COLO829 (cell line): ENCODE measurements at places on chromosomes 3 and 15.
A peak's percentile ranks its signal among the peaks of the same experiment; 100 is the strongest.

- DNase-seq = no peak
These were observed 23.9 kb upstream of the OR5H6 start for GRCh38 chr3:98240131-98240530.

DNA sequence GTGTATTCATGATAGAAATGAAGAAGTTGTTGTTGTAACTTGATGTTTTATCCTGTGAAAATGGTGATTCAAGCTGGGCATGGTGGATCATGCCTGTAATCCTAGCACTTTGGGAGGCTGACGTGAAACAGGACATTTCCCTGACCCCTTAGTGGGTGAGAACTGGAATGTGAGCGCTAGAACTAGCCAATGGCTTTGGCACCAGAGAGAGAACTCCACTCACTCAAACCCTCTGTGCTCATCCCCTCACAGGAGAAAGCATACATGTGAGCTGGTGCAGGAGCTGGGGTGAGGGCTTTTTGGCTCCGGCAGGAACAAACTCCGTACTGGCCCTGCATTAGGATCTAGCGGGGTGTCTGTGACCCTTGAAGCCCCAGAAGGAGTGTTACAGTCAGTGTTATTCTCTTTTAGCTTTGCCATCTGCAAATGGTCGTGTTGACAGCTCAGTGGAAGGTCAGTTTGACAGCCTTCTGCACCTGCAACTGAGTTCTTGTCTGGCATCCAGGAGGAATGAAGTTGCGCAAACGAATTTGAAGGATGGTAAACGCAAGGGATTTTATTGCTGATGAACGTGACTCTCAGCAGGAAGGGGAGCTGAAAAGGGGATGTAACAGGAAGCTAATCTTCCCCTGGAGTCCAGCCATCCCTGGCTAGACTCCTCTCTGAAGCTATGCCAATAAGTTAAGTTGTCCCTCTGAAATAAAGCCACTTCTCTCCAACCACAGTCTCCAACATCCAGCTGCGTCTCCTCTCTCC, 1016.6 kb upstream of the CADM2 start:
- DNase-seq = no peak

GRCh38 chr3:63349583-63350573, 71.8 kb downstream of the SYNPR start:
- DNase-seq = peak; percentile 63

DNA sequence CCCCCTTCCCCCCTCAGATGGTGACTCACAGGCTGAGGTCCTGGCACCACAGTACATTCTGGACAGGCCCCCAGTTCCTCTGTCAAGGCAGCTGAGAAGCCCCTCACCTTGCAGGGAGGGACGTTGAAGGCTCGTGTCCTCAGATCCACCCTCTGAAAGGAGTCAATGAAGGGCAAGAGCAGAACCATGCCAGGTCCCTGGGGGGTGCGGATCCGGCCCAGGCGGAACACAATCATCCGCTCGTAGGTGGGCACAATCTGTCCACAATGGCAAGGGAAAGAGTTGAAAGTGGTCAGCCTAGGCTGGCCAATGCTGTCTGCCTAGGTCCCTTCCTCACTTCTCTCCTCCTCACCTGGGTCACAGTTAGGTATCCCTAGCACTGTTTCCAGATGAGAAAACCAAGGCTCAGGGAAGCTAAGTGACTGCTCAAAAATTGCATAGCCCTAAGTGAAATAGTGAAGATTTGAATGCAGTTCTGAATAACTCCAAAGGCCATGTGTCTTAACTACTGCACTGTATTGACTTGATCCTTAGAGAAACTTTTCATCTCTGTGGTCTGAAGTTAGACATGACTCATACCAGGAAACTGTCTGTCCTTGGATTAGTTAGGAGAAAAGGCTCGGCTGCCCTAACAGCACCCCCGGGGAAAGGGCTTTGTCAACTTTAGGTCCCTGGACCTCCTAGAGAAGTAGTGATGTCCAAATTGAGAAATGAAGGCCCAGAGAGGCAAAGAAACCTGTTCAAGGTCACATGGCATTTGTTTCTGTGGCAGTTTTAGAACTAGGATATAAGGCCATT, 2.9 kb downstream of the STOML1 start:
- peak; percentile 44 for DNase-seq

DNA sequence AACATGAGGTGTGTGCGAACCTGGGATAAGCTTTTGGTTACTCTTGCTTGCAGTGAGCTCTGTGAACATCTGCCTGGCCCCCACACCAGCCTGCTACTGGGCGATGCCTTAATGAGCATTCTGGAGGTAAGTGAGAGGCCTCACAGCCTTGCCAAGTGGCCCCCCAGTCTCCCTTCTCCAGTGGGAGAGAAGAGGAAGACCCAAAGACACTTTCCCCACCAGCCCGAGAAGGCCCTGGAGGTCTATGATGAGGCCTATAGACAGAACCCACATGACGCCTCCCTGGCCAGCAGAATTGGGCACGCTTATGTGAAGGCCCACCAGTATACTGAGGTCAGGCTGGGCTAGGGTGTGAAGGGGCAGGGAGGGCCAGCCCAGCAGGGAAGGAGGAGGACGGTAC, 22.5 kb downstream of the TTC21A start:
- no peak for DNase-seq

GRCh38 chr15:75508840-75509532, 57.5 kb upstream of the SIN3A start:
- DNase-seq = no peak

- no peak for DNase-seq
These were observed 11.2 kb downstream of the VGLL4 start for GRCh38 chr3:11632564-11632963.

DNA sequence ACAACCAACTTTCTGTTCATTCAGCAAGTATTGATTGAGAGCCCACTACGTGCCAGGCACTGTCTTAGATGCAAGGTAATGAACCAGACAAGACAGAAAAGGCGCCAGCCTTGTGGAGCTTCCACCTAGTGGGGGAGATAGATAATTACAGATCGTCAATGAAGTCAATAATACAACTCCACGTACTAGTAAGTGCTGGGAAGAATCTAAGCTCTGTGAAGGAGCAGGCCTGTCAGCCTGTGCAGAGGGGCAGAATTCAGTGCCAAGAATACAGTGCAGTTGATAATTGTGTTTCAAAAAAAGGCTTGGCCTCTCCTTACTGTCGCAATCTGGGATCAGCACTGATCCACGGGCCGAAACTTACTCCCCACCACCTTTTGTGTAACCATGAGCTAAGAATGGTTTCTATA, 186.3 kb downstream of the FEZF2 start:
- peak; percentile 21 for DNase-seq

GRCh38 chr15:94972314-94972713, 741.0 kb downstream of the MCTP2 start:
- no peak for DNase-seq

DNA sequence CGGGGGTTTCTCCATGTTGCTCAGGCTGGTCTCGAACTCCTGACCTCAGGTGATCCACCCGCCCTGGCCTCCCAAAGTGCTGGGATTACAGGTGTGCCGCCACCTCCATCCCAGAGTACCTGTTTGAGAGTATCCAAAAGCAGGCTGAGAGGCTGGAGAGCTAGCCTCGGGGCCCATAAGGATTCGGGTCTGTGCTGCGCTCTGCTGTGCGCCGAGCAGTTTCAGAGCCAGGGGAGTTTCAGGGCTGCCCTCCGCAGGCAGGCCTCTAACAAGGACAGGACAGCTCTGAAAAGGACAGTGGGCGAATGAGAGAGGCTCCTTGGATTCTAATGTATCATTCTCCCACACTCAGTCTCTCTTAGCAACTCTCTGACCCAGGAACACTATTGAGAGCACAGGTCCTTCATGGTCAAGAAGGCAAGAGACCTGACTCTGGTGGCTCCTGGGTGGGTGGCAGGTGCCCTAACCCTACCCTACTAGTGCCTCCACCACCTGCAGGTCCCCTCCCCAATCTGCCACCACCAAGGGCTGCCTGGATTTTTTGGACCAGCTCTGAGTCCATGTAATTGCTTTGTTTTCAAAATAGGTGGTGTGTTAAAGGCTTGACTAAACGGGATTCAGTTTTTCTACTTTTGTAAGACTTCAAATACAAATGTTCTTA, 27.8 kb downstream of the MAGEF1 start:
- no peak for DNase-seq

DNA sequence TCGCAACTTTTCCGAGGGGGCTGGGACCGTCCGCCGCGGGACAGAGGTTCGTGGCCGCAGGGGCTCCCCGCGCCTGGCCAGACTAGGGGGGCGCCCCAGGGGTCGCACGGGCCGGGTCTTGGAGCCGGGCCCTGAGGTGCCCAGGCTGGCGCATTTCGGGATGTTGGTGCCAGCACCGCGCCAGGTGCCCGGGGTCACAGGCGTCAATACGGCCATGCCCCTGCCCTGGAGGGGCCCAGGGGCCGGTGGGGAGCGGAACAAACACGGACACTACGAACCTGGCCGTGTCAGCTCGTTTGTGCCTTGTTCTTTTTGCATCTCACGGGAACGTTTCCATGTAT, 366 bp downstream of the TM6SF1 start:
- DNase-seq = no peak

GRCh38 chr15:71344316-71344715, 229.0 kb downstream of the THSD4 start:
- no peak for DNase-seq

DNA sequence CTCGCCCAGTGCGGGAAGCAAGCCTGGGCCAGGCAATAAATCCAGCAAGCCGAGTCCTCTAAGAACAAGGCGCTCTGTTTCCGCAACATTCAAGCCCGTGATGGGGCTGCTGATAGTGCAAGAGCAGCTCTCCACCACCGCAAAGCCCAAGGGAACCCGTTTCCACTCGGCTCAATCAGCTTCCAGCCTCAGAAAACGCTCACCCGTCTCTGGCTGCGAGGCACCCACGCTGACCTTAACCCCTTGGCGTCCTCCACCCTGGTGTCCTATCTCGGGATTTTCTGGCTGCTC, 17.8 kb downstream of the SPATA12 start:
- peak; percentile 81 for DNase-seq

DNA sequence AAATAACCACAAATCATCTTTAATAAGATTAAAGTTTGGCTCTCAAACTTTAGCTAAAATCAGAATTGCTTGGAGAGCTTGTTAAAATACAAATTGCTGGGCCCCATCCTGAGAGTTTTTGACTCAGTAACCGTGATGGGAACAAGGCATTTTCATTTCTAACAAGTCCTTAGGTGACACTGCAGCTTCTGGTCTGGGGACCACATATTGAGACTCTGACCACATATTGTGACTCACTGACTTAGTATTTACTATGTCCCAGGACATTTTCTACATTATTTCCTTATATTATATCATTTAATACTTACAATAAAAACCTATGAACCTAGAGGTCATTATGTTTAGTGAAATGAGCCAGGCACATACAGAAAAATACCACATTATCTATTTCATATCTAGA, 164.5 kb downstream of the ZMAT3 start:
- DNase-seq = no peak

- DNase-seq = peak; percentile 15
These were observed 557.6 kb upstream of the ADAMTS9 start for GRCh38 chr3:65245133-65246063.

GRCh38 chr15:93045191-93045785, 43.7 kb downstream of the RGMA start:
- no peak for DNase-seq

- DNase-seq = no peak
These were observed 164.1 kb upstream of the NSMCE3 start for GRCh38 chr15:29433507-29434248.

DNA sequence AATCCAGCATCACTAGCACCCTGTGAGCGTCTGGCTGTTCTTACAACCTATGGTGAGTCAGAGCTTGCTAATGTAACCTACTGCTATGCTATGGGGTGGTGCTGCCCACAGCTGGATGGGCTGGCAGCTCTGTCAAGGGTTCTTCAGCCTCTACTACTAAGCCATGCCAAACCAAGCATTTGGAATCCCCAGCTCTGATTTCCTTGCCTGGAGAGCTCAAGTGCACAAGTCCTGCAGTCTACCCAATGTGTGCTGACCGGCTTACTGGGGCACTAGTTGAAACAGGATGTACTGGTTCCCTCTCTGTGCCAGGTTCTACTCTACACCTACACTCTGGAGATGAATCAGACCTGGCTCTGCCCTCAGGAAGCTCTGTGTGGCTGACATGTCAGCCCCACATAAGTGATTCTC, 4.2 kb downstream of the TEX264 start:
- DNase-seq = no peak

GRCh38 chr3:61733876-61734275, 172.5 kb downstream of the PTPRG start:
- DNase-seq = no peak

DNA sequence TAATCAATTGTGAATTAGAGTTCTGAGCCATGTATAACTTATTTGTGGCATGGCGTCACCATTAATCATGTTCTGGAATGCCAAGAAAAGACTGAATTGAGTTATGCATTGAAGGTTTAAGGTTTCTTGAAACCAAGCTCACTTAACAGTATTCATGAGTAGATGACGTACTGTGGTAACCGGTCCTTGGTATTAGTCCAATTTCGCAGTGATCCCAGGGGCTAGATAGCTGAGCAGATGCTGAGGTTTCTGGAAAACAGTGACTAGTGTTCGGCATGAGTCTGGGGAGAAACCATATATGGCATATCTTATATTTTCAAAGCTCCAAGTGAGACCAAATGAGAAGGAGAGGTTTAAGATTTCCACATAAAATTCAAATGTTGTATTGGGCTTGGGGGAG, 218.3 kb upstream of the LYSMD4 start:
- DNase-seq = no peak

GRCh38 chr15:92332125-92332899, 61.4 kb upstream of the ST8SIA2 start:
- no peak for DNase-seq

GRCh38 chr3:151911462-151911861, 38.0 kb downstream of the SUCNR1 start:
- DNase-seq = no peak

GRCh38 chr15:92889390-92890107, 10.6 kb upstream of the CHD2 start:
- DNase-seq = no peak

DNA sequence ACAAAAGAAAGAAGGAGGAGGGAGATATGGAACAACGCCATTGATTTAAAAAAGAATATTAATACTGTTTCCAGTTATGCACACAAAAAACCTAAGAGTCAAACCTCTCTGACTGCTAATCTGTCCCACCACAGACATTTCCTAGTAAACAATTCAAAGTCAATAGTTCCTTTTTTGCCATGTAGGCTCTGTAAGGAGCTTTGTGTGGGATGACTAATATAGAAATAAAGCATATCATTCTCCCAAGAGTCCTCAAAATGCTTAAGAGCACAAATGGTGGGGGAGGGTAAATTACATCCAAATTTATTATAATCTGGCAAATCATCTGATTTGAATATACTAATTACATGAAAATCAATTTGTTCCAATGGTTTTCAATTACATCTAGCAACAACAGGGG, 155.9 kb upstream of the CNTN4 start:
- DNase-seq = peak; percentile 69

GRCh38 chr15:74584779-74585178, 30.9 kb upstream of the CLK3 start:
- DNase-seq = no peak
